ENCODE measurements at places on chromosomes 3 and 15. TPM values are rescaled to one million over a fixed set of nuclear protein-coding genes. Genes with fewer than 3 reads are reported as not detected.

ABI3BP gene
- 2.6 TPM for total RNA-seq

CHRNA7 gene
- not detected for total RNA-seq

- DNase-seq = no peak
These were observed 11.2 kb downstream of the TGM4 start for GRCh38 chr3:44885618-44886017.

DNA sequence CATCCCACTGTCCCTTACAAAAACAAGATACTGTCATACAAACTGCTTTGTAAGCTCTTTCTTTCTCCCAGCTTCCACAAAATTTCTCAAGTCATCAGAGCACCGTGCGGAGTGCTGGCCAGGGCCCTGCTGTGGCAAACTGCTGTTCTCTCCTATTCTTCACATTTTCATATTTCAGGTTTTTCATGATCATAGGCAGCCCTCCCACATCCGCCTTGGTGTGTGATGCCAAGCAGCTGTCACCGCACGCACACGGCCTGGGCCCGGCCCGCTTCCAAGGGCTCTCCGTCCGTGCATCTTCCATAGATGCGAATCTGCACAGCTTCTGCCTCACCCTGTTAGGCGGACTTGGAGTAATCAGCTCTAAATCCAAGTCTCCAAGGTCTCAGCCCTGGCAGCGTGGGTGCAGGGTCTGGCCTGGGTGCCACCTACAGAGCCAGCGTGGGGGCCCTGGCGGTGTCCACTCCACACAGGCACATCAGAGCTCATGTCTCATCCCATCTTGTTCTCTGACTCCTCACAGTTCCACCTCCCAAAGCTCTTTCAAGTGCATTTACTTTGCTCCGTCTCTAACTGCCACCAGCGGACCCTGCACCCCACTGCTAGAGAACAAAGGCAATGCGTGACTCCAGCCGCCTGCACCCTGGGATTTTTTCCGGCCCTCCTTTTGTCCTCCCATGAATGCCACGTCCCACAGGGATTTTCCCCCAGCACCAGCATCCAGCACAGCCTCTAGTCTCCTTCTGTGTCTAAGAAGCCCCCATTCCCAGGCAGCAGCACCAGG lies 27.2 kb downstream of the CYFIP1 start:
- no peak for DNase-seq

- DNase-seq = peak; percentile 57
These were observed 15.4 kb downstream of the RAF1 start for GRCh38 chr3:12648384-12648959.

DNA sequence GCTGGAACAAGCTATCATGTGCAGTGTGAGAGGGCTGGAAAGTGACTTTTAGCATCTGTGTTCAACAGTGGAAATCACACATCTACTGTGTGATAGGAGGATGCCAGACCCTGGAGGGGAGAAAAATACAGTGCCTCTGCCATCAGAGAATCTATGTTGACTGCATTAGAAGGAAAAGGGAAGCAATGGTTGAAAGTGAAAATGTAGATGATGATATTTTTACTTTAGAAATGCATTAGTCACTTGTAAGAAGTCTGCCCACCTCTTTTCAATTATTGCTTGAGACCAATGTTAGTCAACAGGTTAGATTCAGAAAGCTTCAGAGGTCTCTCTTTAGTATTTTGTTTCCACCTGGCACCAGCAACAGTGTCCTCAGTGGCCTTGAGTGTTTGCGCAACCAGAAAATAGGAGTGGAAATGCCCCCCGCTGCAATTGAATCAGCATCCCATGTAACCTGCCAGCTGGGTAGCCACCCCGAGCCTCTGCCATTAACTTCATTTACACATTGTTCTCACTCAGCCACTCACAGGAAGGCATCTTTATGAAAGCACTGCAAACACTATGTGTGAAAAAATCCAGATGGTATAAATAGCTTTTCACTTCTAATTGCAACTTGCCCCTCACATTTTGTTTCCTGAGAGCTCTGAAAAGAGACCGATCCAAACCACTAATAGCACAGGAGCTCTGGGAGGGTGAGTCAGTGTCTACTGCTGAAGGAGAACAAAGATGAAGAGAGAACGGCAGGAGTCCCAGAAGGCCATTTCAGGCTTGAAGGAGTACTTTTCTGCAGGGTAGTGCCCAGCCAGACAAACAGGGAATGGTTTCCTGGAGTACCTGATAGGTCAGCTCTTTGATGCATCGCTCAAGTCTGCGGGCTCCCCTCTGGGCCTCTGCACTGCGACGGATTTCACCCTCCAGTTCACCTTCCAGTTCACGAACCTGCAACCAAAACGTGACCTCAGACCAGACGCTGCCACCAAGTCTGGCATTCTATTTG lies 92.1 kb downstream of the HHLA2 start:
- DNase-seq = no peak

GRCh38 chr3:54878145-54878544 lies 49.7 kb downstream of the LRTM1 start:
- DNase-seq = no peak

GRCh38 chr15:48442011-48442410 lies 110.8 kb downstream of the DUT start:
- DNase-seq = no peak

DNA sequence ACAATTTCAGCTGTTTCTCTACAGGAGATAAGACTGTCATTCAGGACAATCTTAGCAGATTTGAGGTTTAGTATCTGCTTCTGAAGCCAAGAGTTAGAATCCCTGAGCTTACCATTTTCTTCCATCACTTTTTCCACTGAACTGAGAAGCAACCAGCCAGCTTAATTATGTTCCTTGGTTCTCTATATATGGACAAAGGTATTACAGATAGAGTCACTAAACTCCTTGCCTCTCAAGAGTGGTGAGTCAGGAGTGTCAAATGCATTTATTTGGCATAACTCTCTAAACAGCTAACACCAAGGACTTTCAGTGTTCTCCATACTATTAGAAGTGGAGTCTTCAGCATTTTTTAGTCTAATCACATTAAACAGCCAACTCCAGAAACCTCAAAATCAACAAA lies 239.3 kb downstream of the ALCAM start:
- DNase-seq = no peak

- DNase-seq = no peak
These were observed 28.6 kb upstream of the PLXNA1 start for GRCh38 chr3:126954141-126954842.

DNA sequence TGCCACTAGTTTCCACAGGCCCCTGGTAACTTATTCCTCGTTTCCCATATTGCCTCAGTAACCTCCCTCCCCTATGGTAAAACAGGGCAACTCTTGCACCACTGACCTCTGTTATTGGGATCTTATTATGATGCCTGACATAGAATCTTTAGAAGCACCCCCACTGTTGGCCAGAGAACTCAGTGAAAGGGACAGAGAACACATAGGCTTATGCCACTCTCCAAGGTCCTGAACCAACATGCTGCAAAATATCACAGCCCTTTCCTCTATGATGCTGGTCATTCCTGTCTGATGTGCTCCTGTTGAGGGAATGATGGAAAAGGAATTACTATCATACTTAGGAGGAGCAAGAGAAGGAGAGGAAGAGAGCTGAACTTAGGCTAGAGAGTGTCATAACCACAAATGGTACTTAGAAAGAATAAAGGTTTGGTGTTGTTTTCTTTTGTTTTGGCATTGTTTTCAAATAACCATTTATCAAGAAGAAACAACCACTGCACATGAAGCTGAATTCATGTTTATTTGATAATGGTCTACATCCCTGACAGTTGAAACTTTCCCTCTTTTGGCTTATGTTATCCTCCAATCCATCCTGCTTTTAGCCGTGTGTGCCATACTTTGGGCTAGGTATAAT lies 330.2 kb downstream of the EPHB1 start:
- DNase-seq = no peak

DNA sequence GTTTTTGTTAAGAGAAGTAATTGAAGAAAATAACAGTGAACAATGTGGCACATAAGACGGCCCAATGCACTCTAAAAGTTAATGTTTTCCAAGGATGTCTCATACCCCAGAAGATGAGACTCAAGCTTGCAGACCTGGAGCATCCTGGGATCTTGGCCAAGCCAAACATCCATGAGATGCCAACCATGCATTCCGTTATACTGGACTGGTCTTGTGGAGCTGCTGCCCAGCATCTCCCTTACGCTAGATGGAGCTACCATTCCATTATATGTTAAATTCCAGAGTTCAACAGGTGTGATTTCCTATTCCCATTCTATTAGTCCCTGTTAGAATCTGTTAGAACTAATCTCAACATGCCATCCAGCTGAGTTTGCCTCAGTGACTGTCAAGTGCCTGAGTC lies 181.8 kb downstream of the PDCD6IP start:
- DNase-seq = no peak
